ENCODE measurements at places on chromosomes 2 and 18. TPM values are rescaled to one million over a fixed set of nuclear protein-coding genes. Genes with fewer than 3 reads are reported as not detected.

MBD5 gene
- polyA plus RNA-seq: 31.5 TPM

RGPD4 gene
- polyA plus RNA-seq: not detected

ITGA6 gene
- 14.8 TPM for polyA plus RNA-seq

MYOM1 gene
- 0.02 TPM for polyA plus RNA-seq

CABYR gene
- 9.9 TPM for polyA plus RNA-seq

All from AG04450 (cell line).